DMS79 (cell line): ENCODE measurements at places on chromosomes 7 and 10.

GRCh38 chr10:62655337-62655994 is 149.1 kb upstream of the ADO start:
- no peak for DNase-seq

GRCh38 chr7:47556511-47557180 is 25.3 kb downstream of the TNS3 start:
- no peak for DNase-seq

GRCh38 chr10:93076871-93077270 is 3.2 kb downstream of the CYP26A1 start:
- no peak for DNase-seq

GRCh38 chr10:130018730-130019185 is 54.7 kb upstream of the EBF3 start:
- DNase-seq: no peak

GRCh38 chr10:69953851-69954250 is 98.8 kb upstream of the MACROH2A2 start:
- DNase-seq: no peak

GRCh38 chr7:79091661-79092060 is 361.8 kb downstream of the MAGI2 start:
- DNase-seq: no peak

- DNase-seq: no peak
These were observed 26.9 kb downstream of the TWIST1 start for GRCh38 chr7:19090526-19090925.

- peak; percentile 87 for DNase-seq
These were observed 61.0 kb downstream of the CAMK2B start for GRCh38 chr7:44264221-44264931.

- no peak for DNase-seq
These were observed 74.2 kb upstream of the ZNF716 start for GRCh38 chr7:57375783-57376182.

DNA sequence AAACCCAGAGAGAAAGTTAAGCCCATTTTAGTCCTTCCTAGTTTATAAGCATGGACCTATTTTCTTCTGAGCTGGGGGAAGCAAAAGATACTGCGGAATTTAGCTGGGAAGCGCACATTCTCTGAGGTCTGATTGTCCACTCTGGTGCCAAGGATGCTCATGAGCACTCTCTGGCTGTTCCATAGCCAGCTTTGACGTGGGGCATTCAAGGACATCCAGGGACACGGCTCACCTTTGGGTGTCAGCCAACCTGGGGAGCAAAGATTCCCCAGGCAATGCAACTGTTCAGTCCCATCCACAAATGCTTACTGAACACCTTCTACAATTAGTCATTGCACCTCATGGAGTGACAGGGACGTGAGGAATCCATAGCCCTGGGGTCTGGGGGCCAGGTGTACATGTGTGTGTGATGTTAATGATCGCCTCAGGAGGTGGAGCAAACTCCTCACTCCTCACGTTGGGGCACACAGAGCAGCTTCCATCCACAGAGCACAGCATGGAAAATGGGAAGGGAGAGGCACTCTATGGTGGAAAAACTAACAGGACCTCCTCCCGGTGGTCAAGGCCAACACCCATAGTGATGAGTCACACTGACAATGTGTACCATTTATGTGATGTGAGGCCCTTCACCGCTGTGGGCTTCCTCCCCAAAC is 67.5 kb upstream of the IGFBP3 start:
- DNase-seq: no peak

- DNase-seq: peak; percentile 57
These were observed 65.6 kb downstream of the HBP1 start for GRCh38 chr7:107234436-107234835.

GRCh38 chr7:26688936-26689506 is 175.4 kb downstream of the SKAP2 start:
- DNase-seq: no peak

GRCh38 chr10:97506199-97506991 is 7.7 kb downstream of the UBTD1 start:
- DNase-seq: no peak

GRCh38 chr7:137996871-137997270 is 5.0 kb downstream of the CREB3L2 start:
- no peak for DNase-seq
